Activated T-cell treated with anti-CD3 and anti-CD28 coated beads for 1 hour (primary cell): ENCODE measurements at places on chromosomes 12 and 14.

DNA sequence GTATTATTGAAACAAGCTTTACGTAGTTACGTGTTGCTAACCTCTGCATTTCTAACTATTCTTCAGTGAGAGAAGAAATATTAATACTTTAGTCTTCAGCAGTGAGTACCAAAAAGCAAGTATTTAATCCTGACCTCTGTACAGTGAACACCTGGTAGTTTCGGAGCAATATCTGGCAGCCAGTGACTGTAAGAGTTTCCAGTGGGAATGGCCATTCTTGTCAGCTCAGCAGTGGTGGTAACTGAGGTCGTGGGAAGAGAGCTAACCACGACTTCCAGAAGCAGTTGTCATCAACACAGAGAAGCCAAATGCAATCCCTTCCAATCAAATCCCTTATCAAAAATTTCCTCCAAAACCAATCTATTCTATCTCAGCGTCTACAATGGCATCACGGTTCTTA, 1500.2 kb upstream of the FLRT2 start:
- no peak for DNase-seq

DNA sequence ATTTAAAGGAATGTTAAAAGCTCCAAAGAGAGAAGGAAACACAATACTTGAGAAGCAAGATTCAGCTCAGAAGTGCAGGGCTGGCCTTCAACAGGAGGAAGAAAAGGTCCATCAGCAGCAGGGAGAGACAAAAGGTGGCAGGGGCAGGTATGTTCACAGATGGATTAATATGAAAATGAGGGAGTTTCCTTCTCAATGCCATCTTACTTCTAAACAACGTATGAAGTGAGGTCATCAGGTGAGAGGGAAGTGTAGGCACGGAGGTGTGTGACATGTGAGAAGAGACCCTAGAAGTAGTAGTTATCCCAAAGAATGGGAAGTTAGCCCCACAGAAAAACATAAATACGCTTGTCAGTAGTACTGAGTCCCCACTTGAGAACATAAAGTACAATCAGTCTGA, 122.5 kb downstream of the CCER1 start:
- DNase-seq: no peak

DNA sequence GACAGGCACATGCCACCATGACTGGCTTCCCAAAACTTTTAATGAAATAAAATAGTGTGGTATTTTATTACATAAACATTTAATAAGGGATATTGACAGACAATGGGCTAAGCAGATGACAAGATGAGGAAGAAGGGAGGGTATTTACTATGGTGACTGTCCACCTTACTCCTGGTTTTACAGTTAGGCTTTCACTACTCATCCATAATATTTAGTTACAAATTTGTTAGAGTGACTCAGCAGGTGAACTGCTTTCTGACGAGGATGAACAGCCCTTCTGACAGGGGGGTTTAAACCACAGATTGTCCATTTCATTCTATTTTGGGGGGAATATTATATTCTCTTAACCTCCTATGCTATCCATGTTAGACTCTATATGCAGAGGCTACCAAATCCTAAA, 3.6 kb upstream of the PALS1 start:
- DNase-seq: no peak

DNA sequence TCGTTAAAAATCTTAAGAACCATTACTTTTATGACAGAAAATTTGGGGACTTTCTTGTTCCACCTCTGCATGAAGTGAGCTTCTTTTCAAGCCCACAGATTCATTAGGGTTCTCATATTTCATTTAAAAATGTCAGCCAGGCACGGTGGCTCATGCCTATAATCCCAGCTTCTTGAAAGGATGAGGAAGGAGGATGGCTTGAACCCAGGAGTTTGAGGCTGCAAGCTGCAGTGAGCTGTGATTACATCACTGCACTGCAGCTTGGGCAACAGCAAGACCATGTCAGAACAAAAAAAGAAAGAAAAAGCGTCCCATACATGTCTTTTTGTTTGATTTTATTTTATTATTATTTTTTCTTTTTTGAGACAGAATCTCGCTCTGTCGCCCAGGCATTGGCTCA, 43.4 kb upstream of the ATF1 start:
- DNase-seq: no peak

- no peak for DNase-seq
These were observed 135.6 kb upstream of the HIF1A start for GRCh38 chr14:61559641-61560201.

DNA sequence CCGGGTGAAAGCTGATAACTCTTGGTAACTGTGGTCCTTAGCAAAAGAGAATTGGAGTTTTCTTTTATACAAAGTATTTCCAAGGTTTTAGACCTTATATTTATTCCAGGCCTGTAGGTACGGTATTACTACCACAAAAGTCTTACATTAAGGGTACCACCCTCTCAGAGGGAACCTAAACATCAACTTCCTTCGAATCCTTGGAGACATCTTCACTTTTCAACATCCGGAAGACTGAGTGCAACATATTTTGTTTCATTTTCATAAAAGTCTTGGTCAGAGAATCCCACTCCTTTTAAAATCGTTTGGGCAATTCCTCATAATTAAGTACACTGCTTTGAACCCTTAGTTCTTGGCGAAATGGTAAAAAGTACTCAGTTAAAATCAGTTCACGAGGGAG, 1.2 kb downstream of the CNOT2 start:
- DNase-seq: no peak

- no peak for DNase-seq
These were observed 2.0 kb downstream of the SP1 start for GRCh38 chr12:53381731-53382630.

DNA sequence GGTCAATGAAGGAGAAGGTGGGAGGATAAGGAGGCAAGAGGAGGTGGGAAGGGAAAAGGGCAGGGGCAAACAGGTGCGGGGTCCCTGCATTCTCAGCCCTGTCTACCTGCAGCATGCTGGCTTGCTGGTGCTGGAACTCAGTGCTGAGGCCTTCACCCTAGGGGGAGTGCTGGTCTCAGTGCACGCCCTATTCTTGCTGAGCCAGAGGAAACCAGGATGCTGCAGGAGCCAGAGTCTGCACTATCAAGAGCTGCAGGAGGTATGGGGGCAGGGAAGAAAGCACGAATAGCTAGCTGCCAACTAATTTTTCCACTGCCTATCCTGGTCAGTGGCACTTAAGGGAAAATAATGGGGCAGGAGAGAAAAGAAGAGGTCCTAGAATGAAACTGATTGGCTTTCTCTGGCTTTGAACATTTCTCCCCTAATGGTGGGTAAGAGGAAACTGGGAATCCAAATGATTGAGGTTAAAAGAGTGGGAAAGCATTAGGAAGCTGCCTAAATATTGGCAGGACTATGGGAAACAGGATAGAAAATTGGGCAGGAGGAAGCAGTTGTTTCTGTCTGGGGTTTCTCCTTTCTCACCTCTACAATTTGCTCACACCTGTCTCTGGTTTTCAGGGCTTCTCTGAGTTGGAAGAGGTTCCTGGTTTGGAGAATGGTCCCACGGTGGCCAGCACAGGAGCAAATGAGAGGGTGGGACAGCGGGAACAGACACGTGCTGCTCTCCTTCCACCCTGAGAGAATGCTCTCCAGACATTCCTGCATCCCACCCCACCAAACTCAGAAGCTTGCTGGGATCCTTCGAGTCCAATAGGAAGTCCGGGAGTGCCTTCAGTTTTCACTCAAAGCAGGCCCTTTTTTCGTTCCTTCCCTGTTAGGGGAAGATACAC, 1.9 kb downstream of the TMEM253 start:
- DNase-seq: no peak

- DNase-seq: no peak
These were observed 94.7 kb downstream of the SLC41A2 start for GRCh38 chr12:104863296-104863948.

GRCh38 chr14:101520621-101521472, 40.4 kb upstream of the DIO3 start:
- DNase-seq: no peak

DNA sequence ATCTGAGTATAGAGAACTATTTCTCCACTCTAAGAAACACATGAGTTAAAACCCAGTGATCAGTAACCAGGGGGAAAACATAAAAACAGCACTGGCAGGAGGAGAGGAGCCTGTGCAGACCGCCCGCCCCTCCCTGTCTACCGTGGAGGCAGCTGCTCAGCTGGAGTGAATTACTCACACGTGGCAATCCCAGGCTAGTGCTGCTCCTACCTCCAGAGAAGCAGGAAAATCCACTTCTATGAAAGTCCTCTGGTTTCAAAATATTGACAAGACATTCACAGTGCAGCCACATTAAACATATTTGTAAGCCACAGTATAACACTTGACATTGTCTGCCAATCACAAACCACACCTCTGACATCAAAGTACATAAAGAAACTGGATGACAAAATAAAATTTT, 16.7 kb downstream of the TMEM132D start:
- no peak for DNase-seq

- no peak for DNase-seq
These were observed 22.8 kb upstream of the RASSF3 start for GRCh38 chr12:64587447-64587846.

DNA sequence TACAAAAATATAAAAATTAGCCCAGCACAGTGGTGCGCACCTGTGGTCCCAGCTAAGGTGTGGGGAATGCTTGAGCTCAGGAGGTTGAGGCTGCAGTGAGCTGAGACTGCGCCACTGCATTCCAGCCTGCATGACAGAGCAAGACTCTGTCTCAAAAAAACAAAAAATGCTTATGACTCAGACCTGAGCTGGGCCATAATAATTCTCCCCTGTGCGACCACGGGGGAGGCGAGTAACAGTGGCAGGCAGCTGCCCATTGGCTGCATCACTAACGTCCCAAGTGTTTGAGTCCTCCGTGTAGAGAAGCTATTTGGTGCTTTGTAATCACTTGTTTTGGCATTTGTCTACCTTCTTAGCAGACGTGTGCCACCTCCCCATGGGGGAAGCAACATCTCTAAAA, 24.9 kb downstream of the PSMC1 start:
- no peak for DNase-seq

DNA sequence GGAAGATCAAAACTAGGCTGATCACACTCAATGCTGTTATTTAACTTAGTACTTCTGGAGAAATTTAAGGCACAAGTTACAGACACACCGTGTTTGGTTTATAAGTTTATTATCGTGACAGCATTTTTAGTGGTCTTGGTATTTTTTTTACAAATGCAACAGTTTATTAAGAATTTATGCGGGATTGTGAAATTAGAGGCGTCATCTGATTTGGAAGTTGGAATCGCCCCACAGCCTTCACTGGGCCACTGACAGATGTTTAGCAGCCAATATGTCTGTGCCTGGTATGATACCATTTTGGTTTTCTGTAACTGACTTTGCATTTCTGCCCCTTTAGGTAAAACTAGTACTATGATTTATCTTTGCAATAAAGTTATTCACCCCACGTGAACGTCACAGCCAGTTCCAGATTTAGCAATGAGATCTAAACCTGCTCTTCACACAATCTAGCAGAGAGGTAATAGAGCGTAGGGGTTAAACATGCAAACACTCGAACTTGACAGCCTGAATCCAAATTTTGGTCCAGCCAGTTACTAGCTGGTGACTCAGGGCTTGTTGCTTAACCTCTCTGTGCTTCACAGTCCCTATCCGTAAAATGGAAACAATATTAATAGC, 73.2 kb upstream of the SSTR1 start:
- no peak for DNase-seq

DNA sequence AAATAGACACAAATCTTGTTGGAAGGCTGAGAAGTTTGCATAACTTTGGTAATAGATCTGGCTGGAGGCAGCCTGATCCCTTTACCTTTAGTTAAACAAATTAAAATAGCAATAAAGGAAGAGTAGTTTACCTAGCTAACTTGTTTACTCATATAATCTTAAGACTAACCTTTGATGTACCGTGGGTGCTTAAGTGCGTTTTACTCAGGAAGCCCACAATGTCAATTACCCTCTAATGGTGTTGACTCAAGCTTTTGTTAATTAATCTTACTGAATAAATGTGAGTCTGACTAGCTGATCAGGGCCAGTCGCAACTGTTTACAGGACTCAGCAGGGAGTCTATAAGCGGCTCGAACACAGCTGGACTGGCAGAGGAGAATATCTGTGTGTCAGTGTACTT, 51.5 kb downstream of the FAR2 start:
- DNase-seq: no peak

DNA sequence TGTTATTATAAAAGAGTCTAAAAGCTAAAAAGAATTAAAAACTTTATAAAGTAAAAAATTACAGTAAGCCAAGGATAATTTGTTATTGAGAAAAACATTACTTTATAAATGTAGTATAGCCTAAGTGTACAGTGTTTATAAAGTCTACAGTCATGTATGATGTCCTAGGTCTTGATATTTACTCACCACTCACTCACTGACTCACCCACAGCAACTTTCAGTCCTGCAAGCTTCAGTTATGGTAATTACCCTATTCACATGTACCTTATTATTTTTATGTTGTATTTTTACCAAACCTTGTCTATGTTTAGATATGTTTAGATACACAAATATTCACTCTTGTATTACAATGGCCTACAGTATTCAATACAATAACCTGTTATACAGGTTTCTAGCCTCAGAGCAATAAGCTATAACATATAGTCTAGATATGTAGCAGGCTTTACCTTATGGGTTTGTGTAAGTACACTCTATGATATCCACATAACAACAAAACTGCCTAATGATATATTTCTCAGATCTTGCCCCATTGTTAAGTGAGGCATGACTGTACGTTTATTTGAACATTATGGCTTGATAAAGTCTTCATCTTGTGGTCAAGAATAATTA, 113.7 kb upstream of the KITLG start:
- no peak for DNase-seq

GRCh38 chr12:92551853-92552397, 150.9 kb upstream of the PLEKHG7 start:
- no peak for DNase-seq

DNA sequence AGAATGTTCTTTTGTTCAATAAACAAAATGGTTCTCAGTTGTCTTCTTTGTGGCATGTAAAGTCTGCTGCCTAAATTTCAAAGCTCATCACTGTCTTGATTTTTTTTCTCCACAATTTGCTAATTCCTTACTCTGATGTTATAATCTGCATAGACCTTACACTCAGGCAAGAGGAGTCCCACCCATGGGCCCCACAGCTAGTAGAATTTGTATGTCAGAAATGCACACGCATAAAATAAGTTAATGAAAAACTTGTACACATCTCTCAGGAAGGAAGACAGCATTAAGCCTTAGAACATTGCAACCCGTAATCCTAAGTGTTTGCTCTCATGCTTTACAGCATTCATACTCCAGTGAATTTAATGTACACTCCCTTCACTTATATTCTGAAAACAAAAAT, 280.8 kb downstream of the ATXN7L3B start:
- DNase-seq: no peak

DNA sequence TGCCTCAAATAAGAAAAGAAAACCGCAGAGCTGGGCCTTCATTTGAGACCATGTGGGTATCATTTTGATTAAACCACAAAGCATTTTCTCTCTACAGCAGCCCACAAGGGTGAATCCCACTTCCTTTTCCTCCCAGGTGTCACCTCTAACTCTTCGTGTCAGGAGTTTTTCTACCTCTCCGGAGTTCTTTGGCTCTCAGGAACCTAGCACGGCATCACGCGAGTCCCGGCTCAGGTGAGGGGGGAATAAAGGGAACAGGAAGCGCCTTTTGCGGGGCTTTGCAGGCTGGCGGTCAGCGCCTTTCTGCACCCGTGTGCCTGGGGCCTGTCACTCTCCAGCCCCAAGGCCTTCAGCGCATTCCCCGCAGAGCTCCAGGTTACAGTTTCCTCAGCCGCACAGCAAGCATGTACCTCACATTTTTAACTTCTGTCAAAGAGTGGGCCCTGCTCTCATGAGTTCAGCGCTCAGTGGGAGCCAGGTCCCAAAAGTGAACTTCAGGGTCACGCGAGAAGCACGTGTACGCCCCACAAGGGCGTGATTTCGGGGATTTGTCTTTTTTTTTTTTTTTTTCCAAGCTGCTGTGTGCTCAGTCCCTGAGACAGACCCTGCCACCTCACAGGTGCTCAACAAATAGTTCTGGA, 740 bp upstream of the PRPF40B start:
- peak; percentile 23 for DNase-seq

GRCh38 chr12:13288937-13289652, 92.6 kb downstream of the EMP1 start:
- DNase-seq: no peak
